ENCODE measurements at places on chromosomes 6 and 20. TPM values are rescaled to one million over a fixed set of nuclear protein-coding genes. Genes with fewer than 3 reads are reported as not detected.

Gene TREML1
- not detected for total RNA-seq

Gene TMEM244
- not detected for total RNA-seq

Gene MYLK2
- total RNA-seq, result not detected

Gene C6orf15
- not detected for total RNA-seq

Gene UNC5CL
- 0.43 TPM for total RNA-seq

Gene SLC4A11
- total RNA-seq, result 3.1 TPM

Gene RIPPLY2
- not detected for total RNA-seq

Gene RAD21L1
- not detected for total RNA-seq

Gene GMPR
- not detected for total RNA-seq

Gene CCN6
- total RNA-seq, result 0.72 TPM

Gene CST5
- total RNA-seq, result not detected

Gene MUC22
- total RNA-seq, result not detected

Gene BIRC7
- total RNA-seq, result 0.72 TPM

Gene MEI4
- total RNA-seq, result 0.24 TPM

Gene DEF6
- total RNA-seq, result 42.8 TPM

Gene GRM4
- not detected for total RNA-seq

Gene WFDC10B
- not detected for total RNA-seq

Gene AKAP7
- total RNA-seq, result 2.2 TPM

Gene C20orf202
- not detected for total RNA-seq

Gene ULBP2
- total RNA-seq, result 11.1 TPM

Gene CRISP2
- not detected for total RNA-seq

Gene ZSCAN23
- total RNA-seq, result 1.9 TPM

Gene HMGCLL1
- total RNA-seq, result not detected

Gene PTGIS
- 0.24 TPM for total RNA-seq

Gene SPATA25
- total RNA-seq, result 0.72 TPM

Gene SLPI
- total RNA-seq, result 837 TPM

Gene SALL4
- 0.64 TPM for total RNA-seq

Gene SLC24A3
- 1.2 TPM for total RNA-seq

Gene FAM209B
- total RNA-seq, result not detected

Gene VGLL2
- total RNA-seq, result not detected

Gene C6orf52
- total RNA-seq, result 0.96 TPM

Gene TOX2
- not detected for total RNA-seq

Gene R3HDML
- not detected for total RNA-seq

Gene PPIL1
- 40.1 TPM for total RNA-seq

Gene PREP
- 26.5 TPM for total RNA-seq

Gene COMMD7
- total RNA-seq, result 21.2 TPM

Gene CGA
- total RNA-seq, result not detected

Gene GSTA4
- 12.5 TPM for total RNA-seq
